Activated CD4-positive, alpha-beta T cell treated with anti-CD3 and anti-CD28 coated beads, Interleukin-2, amount 10 ng/mL, durations not matched to agents 24 days and 14 days (primary cell): ENCODE measurements at places on chromosomes 7 and 10. TPM values are rescaled to one million over a fixed set of nuclear protein-coding genes. Genes with fewer than 3 reads are reported as not detected.

- no peak for DNase-seq
These were observed 39.5 kb upstream of the DGKI start for GRCh38 chr7:137886281-137886680.

DNA sequence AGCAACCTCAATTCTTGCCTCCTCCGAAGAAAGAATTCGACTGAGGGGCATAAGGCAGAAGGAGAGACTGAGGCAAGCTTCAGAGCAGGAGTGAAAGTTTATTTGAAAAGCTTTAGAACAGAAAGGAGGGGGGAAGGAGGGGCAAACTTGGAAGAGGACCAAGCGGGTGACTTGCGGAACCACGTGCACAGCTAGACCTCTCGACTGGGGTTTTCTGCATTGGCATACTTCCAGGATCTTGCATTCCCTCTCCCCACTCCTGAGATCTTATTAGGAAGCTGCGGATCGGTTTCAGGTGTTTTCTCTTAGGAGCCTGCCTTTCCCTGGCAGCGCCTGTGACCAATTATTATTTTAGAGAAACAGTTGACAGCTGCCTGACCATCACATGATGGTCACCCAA, 20.3 kb upstream of the CPXM2 start:
- no peak for DNase-seq

GRCh38 chr10:4315551-4315950, 510.5 kb upstream of the AKR1E2 start:
- DNase-seq, result no peak

- no peak for DNase-seq
These were observed 43.7 kb downstream of the KCNMA1 start for GRCh38 chr10:77593771-77594470.

GRCh38 chr10:5812283-5813090, 747 bp downstream of the GDI2 start:
- peak; percentile 87 for DNase-seq

GRCh38 chr7:28481091-28481926, 69.0 kb downstream of the CREB5 start:
- DNase-seq, result no peak

DNA sequence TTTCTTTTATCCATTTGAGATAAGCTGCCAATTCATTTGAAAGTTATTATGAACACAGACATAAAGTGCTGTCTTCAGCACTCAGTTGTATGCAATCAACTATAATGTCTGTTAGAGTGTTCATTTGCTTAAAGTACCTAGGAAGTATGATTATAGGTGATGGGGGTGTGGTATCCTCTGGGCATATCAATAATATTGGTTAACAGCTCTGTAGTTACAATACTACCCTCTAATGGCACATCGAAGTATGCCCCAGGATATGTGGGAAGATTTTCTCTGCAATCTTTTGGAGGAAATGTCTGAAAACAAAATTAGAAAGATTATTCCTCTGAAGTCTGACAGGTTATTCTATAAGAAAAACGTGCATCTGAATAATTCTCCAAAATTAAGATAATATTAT, 429.7 kb downstream of the ARL4A start:
- no peak for DNase-seq

DNA sequence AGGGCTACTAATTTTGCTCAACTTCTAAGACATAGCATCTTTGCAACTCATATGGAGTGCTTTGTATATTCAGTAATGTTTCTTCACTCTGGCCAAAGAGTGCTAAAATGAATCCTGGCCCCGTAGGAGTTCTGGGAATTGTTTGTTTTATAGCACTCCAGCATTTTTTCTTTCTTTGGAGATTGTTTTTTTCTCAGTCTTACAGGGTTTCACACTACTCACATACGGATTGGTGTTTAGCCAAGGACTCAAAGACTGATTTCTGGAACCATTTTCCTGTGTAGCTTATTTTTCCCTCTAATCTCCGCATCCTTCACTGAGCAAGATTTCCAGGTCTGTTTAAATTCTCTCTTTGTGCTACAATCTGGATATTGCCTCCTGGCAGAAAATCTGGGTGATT, 6.4 kb downstream of the TAS2R41 start:
- DNase-seq, result no peak

- DNase-seq, result no peak
These were observed 59.4 kb downstream of the SEMA3C start for GRCh38 chr7:80859272-80859970.

DNA sequence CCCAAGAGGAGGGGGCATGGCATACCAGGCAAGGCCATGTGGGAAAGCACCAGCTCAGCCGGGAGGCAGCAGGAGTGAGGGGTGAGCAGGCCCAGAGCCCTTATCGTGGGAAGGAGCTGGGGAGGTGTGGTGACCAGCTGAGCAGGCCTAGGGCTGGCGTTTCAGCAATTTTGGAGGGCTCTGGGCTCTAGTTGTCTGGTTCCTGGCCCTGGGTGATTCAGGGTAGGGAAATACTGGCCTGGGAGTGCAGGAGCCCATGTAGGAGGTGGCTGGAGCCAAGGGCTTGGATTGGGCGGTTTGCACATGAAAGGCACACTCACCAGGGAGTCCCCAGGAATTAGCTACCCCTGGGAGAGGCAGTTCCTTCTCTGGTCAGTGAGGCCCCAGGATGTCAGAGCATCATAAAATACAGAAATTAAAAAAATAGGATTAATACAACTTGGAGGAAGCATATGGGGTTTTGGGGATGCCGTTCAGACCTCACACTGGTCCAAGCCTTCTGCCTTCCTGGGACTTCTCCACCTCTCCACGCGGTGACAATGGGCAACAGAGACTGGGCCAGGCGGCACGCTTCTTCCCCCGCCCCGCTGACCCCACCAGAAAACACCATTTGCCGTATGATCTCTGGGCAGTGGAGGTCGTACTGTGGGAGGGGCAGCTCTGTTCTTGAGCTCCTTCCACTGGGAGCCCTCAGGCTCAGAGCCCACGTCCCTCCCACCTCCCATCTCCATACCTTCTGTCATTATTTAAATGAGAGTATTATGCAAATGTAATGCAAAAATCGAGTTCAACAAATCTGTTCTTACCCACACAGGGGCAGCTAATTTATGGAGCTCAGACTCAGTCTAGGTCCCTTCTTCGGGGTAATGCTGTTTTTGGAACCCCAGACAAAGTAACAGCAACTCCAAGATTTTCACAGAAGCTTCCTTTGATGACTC, 133.0 kb upstream of the FAM20C start:
- no peak for DNase-seq

GRCh38 chr10:124233546-124234138, 140.2 kb upstream of the CHST15 start:
- DNase-seq, result no peak

- DNase-seq, result peak; percentile 35
These were observed 57.2 kb upstream of the FOXI2 start for GRCh38 chr10:127679642-127680255.

DNA sequence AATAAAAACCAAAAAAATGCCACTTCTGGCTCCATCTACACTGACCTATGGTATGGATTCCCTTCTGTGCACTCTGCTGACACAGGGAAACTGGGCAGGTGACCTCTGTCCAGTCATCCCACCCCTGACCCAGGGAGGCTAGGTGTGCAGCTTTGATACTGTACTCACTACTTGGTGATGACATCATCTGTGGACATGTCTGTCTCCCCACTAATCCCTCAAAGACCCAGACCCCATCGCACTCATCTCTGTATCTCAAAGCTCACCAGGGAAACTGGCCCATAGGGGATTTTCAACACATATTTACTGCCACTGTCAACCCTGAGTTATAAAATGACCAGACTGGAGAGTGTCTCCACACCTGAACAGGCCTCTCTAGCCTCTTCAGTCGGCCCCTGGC, 10.6 kb downstream of the SGMS1 start:
- no peak for DNase-seq

DNA sequence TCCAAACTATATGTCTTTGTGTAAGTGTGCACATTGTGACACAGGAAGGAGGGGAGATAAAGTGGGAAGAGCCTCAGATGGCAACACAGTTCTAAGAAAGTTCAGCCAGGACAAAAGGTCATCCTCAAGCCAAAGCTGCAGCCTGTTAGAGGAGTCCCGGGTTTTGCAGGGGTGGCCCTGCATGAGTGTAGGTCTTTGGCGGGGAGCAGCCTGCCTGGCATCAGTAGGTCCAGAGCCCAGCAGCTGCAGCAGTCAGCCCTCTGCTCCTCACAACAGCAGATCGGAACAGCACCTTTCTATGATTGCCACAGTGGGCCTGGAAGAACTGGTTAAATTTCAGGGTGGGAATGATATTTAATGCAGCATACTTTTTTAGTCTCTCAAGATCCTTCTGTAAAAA, 13.5 kb upstream of the VDAC2 start:
- no peak for DNase-seq

DNA sequence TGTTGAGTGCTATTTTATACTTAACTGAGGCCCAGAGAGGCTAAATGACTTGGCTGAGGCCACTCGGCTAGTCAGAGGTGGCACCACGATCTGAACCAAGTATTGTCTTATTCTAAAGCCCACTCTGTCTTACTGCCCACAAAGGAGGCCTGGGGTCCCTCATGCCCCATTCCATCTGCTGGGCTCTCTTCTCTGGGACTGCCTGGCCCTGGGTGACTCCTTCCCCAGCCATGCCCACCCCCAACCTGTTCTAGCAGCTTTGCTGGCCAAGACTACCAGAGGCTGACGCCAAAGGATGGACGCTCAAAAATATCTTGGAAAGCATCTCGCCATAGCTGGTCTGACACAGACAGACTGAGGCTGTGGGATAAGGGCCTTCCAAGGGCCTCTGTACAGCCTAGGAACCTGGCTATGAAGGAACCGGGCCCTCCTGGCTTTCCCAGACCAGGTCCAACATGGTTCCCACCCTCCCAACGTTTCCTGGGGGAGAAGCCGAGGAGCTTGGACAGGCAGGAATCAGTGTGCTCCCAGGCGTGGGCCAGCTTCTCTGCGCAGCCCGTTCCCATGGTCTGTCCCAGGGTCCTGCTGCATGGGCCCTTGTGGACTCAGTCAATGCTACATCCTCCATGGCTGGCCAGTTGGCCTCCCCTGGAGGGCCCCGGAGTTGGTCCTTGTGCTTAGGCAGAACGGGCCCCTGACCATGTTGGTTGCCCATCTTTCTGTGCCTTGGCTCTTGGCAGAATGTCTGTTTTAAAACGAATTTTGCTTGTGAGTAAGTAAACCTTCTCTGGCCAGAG, 11.7 kb downstream of the HSPA12A start:
- DNase-seq, result no peak

DNA sequence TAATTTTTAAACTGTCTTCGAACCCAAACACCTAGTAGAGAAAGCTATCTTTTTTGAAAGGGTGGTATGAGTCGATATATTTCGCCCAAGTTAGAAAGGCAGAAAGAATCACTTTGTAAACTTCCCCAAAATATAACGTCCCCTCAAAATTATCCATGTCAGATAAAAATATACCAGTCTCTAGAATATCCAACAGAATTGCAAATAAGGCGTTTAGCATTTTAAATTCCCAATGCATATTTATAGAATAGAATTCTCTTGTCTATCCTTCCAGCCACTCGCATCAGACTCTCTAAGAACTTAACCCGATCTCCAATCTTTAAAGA, 2.1 kb downstream of the CTBP2 start:
- DNase-seq, result no peak

The NUTM2A gene
- 0.12 TPM in 1 of 2 replicates, not detected in the other for total RNA-seq

The SEMA3D gene
- total RNA-seq, result 0.47 and 0.64 TPM in 2 replicates

The CREB5 gene
- total RNA-seq, result not detected in 2 replicates

The HABP2 gene
- not detected in 2 replicates for total RNA-seq

The NXPH1 gene
- total RNA-seq, result not detected in 2 replicates

The THSD7A gene
- not detected in 2 replicates for total RNA-seq

The OR2A12 gene
- total RNA-seq, result not detected in 2 replicates

The NEURL1 gene
- total RNA-seq, result 2.8 and 3.1 TPM in 2 replicates

The IKZF5 gene
- total RNA-seq, result 17.9 and 18.3 TPM in 2 replicates
